ENCODE measurements at places on chromosomes 6 and 20.

DNA sequence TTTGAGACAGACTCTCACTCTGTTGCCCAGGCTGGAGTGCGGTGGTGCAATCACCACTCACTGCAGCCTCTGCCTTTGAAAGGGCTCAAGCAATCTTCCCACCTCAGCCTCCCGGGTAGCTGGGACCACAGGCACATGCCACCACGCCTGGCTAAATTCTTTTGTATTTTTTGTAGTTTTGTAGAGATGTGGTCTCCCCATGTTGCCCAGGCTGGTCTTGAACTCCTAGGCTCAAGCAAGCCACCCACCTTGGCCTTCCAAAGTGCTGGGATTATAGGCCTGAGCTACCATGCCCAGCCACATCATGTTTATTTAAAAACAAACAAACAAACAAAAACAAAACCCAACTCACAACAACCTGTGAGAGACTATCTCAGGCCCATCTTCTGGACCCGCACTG, 29.7 kb upstream of the APCDD1L start:
- no peak for DNase-seq

DNA sequence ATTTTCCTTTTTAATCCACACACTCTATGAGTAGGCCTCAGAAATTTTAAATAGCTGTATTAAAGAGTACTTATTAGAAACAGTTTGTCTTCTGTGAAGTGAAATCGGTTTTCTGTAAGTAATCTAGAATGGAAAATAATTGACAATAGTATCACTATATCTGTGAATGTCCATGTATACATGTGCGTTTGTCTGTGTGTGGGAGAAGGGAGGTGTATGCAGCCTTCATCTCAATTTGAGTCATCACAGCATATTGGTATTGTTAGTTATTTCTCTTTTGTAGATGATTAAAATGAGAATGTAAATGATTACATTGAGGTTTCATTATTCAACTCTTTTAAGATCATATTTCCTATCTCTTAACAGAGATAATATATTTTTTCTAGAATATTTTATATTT, 206.0 kb downstream of the EYS start:
- no peak for DNase-seq

GRCh38 chr6:163402616-163403015, 11.9 kb upstream of the QKI start:
- DNase-seq = no peak

DNA sequence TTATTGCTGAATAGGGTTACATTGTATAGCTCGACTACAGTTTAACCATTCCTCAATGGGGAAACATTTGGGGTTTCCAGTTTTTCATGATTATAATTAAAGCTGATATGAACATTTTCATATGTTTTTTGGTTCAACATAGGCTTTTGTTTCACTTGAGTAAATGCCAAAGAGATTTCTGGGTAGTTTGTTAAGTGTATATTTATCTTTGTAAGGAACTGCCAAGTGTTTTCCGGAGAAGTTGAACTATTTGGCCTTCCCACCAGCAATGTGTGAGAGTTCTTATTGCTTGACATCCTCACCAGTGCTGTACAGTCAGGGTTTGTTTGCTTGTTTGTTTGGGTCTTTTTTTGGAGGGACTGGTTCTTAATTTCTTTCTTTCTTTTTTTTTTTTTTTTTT, 83.7 kb upstream of the RALY start:
- no peak for DNase-seq

GRCh38 chr6:43742931-43743632, 26.9 kb upstream of the VEGFA start:
- no peak for DNase-seq

DNA sequence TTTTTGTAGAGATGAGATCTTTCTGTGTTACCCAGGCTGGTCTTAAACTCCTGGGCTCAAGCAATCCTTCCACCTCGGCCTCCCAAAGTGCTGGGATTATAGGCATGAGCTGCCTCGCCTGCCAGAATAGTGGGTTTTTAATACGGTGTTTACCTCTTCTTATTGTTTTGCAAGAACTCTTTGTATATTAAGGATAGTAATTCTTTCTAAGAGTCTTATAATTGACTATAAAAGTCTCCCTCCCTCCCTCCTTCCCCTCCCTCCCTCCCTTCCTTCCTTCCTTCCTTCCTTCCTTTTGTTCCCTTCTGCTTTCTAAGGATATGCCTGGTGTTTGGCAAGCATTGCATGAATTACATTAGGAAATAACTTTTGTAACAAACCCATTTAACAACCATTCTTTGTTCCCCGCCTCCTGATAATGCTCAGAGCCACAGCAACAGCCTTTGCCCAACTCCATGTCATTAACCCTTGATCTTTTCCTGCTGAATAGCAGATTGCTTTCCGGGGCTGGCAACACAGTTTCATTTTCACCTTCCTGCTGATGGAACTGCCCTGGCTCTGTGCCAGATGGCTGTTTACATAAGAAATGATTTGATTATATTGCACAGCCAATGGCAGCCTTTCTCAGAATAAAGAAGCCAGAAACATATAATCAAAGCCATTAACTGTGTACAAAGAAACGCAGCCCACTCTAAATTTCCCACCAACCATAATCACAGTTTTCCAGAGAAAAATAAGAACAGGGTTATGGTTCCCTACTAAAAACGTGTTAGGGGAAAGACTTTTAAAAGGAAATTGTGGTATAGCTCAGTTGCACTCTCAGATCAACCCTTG, 143.7 kb upstream of the PTPN1 start:
- DNase-seq = no peak

- no peak for DNase-seq
Measured at GRCh38 chr6:1654054-1654453, 44.3 kb downstream of the FOXC1 start.

DNA sequence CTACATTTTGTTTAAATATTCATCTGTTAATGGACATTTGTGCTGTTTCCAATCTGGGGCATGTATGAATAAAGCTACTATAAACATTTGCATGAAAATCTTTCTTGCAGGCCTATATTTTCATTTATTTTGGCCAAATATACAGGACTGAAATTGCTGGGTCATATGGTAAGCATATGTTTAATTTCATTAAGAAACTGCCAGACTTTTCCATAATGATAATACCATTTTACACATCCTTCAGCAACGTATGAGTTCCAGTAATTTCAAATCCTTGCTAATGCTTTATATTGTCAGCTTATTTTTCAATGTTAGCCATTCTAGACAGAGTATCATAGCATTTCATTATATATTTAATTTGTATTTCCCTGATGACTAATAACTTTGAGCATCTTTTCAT, 51.0 kb downstream of the GPR6 start:
- DNase-seq = no peak

GRCh38 chr6:106728296-106728870, 99.0 kb downstream of the QRSL1 start:
- no peak for DNase-seq

DNA sequence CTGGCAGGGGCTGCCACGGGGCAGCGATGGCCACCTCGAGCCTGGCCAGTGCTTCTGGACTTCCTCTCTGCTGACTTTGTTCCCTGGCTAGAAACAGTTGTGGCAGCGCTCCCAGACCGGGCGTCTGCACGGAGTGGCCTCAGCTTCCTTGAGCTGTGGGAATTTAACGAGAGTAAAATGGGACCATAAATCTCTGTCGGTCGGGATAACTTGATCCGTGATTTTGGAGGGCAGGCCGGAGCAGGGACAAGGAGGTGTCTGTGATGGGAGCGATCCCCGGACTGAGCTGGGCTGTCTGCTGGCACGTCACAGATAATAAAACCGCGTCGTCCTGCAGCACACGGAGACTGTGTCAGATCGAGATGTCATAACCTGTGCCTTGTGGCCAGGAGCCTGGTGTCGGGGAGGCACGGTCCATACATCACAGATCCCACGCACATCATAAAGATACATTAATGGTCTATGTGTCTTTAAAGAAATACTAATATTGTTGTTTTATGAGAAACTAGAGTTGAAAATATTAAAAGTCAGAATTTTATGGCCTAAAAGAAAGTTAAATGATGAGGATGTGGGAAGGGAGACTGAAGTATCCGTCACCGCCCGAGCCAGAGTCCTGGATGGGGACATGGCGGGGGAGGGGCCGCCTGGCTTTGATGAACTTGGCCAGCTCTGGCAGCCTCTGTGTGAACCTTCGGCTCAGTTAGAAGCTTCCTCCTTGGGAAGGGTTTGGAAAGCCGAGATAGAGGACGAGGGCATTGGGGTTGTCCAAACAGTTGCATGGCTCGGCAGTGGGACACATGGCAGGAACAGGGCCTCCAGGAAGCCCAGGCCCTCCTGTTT, 6.5 kb upstream of the RBBP8NL start:
- DNase-seq = no peak

DNA sequence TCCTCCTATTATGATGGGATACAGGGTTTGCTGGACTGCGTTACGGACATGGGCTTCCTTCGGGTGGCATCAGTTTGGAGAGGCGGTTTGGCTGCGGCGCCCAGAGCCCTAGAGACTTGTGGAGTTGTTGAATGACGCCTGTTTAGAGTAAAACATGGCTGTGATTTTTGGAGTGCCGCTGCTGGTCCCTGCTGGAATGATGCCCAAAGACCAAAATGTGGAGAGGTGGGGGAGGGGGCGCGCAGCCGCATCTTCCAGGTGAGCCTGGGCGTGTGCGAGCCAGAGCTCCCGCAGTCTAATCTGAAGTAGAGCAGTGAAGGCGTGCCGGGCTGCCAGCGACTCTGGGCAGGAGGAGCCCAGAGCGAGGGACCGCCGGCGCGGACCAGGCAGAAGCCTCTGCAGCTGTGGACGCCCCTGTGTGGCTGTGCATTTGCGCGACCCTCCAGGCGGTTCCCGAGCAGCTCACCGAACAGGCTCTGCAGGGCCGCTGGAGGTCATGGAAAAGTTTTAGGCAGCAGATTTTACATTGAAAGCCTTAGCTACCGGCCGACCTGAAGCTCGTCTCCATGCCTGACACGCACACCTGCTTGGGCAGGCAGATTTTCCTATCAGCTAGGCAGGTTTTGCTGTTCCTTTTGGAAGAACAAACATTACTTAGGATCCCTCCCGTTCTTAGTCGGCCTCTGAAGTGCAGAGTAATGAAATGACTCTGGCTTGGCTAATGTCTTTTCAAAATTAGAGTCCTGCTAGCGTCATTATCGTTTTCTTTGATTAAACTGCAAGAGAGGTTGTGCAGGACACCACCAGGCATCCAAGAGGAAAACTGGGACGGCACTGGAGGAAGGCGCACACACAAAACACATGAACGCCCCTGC, 298.2 kb downstream of the PHACTR1 start:
- no peak for DNase-seq

GRCh38 chr6:123635144-123635543, 1.6 kb downstream of the TRDN start:
- no peak for DNase-seq

- DNase-seq = no peak
Measured at GRCh38 chr6:50187351-50187921, 137.7 kb upstream of the DEFB112 start.

DNA sequence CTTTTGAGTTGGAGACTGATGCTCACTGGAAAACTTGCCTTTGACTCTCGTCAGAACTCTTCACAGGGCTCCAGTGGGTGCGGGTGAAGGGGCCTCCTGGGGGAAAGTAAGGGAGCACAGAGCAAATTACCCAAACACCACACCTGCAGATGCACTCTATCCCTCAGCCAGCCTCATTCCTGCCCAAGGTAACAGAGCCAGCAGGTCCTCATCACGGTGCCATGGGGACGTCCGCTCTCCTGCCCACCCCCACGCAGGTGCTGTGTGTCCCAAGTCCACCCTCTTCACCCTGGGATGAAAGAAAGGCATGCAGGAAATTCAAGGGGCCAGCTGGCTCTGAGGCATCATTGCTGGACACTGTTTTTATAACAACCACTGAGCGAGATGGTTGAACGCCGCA, 269.0 kb downstream of the SMOC2 start:
- no peak for DNase-seq

DNA sequence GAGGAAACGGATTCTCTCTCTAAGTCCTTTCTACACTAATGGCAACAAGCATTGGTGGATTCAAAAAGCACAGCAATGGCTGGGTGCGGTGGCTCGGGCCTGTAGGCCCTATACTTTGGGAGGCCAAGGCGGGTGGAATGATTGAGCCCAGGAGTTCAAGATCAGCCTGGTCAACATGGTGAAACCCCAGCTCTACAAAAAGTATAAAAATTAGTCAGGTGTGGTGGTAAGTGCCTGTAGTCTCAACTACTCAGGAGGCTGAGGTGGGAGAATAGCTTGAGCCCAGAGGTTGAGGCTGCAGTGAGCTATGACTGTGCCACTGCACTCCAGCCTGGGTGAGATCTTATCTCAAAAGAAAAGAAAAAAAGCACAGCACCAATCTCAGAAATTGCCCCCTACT, 19.3 kb downstream of the PAQR8 start:
- no peak for DNase-seq

GRCh38 chr6:137016356-137016755, 28.4 kb downstream of the IL20RA start:
- DNase-seq = no peak

GRCh38 chr6:169684056-169684455, 17.8 kb downstream of the WDR27 start:
- DNase-seq = no peak

DNA sequence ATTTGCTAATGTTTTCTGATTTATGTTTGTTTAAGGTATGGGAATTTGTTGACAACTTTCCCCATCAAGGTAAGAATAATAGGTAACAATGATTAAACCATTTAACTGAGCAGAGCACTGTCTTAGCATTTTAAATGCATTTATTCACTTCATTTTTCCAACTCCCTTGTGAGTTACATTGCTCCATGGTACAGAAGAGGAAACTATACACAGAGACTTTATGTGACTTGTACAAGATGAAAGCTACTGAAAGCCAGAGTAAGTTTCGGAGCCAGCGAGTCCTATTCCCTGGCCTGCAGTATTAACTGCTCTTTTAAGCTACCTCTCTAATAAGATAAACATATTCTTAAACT, 708.8 kb downstream of the HDGFL1 start:
- no peak for DNase-seq

DNA sequence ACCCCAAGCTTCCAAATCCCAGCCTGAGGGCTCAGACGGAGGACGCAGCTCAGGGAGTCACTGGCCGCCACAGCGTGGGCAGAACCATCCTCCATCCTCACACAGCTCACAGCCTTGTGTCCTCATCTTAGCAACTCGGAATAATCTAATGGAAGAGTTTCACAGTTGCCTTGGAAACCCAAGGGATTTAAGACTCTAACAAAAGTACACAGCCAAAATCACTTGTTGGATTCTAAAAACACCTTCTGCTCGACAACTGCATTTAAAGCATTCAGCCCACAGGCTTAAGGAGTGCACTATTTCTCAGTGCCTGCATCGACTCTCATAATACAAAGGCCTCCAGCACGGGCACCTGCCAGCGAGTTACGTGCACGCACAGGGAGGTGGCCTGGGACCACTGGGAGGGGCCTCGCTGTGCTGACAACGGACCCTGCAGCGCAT, 45.4 kb downstream of the ZBTB46 start:
- no peak for DNase-seq

- no peak for DNase-seq
Measured at GRCh38 chr6:142857233-142857761, 87.7 kb downstream of the HIVEP2 start.
